ENCODE measurements at places on chromosomes 11 and 22.
A peak's percentile ranks its signal among the peaks of the same experiment; 100 is the strongest.

- no peak for DNase-seq
These were observed 315.7 kb downstream of the INSC start for GRCh38 chr11:15430381-15430780.

DNA sequence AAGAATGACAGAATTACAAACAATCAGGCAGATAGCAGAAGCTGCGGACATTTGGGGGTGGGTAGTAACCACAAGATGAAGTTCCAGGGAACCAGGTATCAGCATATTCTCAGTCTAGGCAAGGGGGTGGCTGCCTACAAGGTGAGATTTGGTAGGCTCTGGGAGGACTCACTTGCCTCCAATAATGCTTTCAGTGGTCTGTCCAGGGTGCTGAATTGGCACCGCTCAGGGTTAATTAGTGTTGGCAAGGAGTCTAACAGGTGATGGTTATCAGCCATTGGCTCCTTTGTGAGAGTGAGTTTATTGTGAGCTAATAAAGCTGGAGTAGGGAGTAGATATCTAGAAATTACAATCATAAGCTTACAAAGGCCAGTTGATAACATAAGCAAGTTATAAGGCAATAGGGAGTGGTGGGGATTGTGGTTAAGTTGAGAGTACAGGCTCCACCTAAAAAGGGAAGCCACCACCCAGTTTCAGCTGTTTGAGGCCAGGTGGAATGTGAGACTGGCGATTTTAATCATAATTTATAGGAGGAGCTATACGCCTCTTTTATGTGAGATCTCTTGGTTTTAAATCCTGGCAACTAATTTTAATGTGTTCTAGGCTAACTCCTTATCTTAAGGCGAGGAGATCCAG lies 320.5 kb downstream of the MIAT start:
- no peak for DNase-seq

GRCh38 chr22:17767233-17768065 lies 6.8 kb downstream of the BID start:
- DNase-seq: peak; percentile 46

GRCh38 chr11:122046846-122047245 lies 69.2 kb downstream of the BLID start:
- no peak for DNase-seq

- no peak for DNase-seq
These were observed 4.3 kb upstream of the DGCR6L start for GRCh38 chr22:20324139-20324516.

GRCh38 chr22:36369922-36370791 lies 17.6 kb downstream of the MYH9 start:
- no peak for DNase-seq

DNA sequence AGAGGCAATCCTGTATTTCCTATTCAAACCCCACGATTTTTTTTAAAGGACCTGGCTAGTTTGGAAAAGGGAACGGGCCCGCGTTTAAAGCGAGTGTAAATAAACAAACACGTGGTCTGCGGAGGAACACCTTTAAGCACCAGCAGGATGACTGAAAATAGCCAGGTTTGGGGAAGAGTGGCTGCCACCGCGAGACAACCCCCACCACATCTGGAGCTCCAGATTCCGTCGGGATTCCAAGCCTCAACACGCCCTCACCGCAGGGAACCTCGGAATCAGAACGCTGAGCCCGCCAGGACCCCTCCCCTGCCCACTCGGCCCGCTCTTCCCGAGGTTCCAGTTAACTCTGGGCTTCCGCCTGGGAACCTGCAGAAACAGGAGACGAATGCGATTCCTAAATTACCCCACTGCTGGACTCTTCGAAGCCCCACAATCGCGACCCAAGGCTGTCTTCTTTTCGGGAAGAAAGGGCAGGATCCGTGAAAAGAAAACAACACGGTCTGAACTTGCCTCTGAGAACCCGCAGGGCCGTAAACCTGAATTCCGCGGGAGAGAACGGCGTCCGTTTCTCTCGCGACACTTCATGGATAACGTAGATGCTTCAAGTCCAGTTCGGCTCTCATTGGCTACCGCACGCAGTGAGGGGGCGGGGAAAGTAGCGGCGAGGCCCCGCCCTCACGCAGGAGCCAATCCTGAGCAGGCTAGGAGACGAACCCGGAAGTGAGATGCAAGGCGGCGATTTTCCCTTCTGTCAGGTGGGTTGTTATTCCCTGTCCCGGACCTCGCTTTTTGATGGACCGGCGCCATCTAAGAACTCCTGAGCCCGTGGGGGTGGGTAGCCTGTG lies at the start of the genes ANKRD49 and MRE11:
TSS of gene ANKRD49 (plus strand) at position 704 of the 845 bp plus-strand sequence. CDS start 2,710 bp downstream, outside the sequence.
TSS of gene MRE11 (minus strand) at position 564 of the 845 bp plus-strand sequence. CDS start 1,043 bp downstream, outside the sequence.
- peak; percentile 89 for DNase-seq

DNA sequence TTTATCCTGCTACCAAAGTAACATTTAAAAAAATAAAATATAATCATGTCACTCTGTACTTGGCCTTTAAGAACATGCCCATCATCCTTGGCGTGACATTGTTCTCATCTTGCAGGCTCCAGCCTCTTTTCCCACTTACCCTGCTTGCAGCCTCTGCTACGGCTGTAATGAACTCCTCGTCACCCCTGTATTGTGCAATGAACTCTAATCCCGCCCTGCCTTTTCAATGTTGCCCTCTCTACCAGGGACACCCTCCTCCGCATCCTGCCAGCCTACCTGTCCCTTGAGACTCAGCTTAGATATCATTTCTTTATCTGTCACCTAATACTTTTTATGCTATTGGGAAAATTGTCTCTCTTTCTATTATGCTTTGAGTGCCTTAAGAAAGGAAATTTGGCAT lies 12.6 kb upstream of the MMP20 start:
- no peak for DNase-seq

- DNase-seq: no peak
These were observed 1044.7 kb downstream of the BRD1 start for GRCh38 chr22:48782811-48783511.

GRCh38 chr11:57482782-57483561 lies 22.6 kb downstream of the RTN4RL2 start:
- peak; percentile 75 for DNase-seq

GRCh38 chr11:74417860-74418508 lies 19.8 kb upstream of the PGM2L1 start:
- no peak for DNase-seq

GRCh38 chr22:34866495-34867131 lies 199.3 kb upstream of the ISX start:
- no peak for DNase-seq

- no peak for DNase-seq
These were observed 18.6 kb downstream of the LSP1 start for GRCh38 chr11:1871531-1871930.

GRCh38 chr11:17915500-17916143 lies 97.2 kb downstream of the SERGEF start:
- DNase-seq: no peak

DNA sequence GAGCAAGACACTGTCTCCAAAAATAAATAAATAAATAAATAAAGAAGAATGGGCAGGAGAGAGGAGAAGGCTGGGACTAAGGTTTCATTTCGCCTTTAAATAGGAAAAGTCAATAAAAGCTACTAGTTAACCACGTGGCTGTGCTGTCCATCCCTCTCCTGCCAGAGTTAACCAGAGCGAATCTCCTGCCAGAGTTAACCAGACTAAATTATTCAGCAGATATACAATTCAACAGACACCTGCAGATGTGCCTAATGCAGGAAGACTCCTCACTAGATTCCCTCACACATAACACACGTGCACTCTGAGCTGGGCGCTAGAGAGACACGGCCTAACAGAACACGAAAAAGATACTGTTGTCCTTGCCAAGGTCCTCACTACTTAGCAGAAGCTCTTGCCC lies 156.1 kb downstream of the IGLL1 start:
- no peak for DNase-seq

DNA sequence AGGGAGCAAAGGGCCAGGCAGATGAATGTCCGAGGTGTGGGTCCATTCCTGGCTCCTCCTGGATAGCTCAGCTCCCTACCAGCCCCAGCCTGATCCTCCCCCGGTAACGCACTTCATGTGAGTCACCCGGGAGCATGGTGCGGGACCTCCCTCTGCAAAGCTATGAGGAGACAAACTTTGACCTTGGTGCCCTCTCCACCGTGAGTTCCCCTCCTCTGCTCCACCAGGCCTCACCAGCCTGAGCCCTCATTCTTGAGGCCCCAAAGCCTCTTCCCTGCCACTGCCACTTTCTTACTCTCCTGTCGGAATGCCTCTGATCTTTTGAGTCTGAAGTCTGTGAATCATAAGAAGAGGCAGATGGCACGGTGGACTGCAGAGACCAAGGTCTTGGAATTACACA lies 37.4 kb upstream of the CD82 start:
- no peak for DNase-seq

DNA sequence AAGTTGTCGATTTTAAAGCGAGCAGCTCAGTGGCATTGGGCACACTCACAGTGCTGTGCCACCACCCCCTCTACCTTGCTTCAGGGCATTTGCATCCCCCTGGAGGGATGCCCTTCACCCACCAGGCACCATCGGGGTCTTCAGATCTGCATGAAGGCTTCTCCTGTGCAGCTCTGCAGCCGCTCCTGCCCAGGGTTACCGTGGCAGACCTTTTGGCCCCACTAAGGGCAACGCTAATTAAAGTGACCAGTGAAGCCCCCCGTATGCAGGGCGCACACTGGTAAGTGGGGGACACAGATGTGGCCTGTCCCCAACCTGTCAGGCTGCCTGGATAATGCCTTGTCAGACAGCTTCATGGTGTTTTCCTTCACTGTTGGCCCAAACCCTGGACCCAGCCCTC lies 1117.7 kb downstream of the BRD1 start:
- DNase-seq: no peak

GRCh38 chr22:32660292-32660691 lies 141.2 kb upstream of the TIMP3 start:
- peak; percentile 24 for DNase-seq

DNA sequence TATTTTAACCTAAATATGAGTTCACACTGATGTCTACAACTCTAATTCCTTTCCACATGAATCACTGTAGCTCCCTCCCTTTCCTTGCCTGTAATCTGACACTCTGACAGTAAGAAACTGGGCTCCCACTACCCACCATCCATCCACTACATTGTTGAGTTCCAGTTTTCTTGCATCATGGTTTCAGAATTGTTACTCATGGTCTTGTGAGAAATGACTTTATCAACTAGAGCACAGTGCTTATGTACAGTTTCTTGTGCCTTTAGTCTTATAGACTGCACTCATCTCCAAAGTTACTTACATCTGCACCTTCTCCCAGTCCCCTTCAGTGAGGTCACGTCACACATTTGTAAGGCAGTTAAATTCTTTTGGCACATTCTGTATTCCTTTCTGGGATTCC lies 78.6 kb downstream of the RTL6 start:
- no peak for DNase-seq

DNA sequence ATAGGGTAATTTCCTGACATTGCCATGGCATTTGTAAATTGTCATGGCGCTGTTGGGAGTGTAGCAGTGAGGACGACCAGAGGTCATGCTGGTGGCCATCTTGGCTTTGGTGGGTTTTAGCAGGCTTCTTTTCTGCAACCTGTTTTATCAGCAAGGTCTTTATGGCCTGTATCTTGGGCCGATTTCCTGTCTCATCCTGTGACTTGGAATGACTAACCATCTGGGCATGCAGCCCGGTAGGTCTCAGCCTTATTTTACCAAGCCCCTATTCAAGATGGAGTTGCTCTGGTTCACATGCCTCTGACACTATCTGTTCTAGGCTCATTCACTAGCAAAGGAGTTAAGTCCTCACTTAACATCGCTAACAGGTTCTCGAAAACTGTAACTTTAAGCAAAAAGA lies 1374.2 kb downstream of the FAM181B start:
- no peak for DNase-seq

GRCh38 chr22:19802001-19802893 lies 41.7 kb downstream of the TBX1 start:
- no peak for DNase-seq

DNA sequence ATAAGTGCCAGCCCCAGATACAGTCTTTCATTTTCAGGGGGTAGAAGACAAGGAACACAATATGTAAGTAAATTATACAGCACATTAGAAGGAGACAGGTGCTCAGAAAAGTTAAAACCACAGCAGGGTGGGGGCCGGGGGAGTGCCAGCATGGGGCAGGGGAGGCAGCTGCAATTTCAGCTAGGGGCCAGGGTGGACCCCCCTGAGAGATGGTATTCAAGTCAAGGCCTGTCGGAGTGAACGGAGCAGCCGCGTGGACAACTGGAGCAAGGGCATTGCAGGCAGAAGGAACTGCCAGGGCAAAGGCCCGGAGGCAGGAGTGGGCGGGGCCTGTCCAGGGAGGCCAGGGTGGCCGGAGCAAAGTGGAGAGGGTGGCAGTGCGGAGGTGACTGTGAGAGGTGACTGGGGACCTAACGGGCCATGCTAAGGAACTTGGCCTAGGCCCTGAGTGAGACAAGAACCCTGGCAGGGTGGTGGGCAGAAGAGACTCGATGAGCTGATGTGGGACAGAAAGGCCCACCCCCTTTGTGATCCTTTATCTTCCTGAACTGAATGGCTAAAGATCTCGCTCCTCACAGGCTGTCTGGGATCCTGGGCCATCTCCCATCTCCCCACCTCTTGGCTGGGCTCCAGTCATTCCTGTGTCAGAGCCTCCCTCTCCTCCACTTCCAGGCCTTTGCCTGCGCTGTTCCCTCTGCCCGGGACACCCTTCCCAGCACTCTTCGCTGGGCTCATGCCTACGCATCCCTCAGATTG lies 22.4 kb upstream of the FLRT1 start:
- DNase-seq: no peak

DNA sequence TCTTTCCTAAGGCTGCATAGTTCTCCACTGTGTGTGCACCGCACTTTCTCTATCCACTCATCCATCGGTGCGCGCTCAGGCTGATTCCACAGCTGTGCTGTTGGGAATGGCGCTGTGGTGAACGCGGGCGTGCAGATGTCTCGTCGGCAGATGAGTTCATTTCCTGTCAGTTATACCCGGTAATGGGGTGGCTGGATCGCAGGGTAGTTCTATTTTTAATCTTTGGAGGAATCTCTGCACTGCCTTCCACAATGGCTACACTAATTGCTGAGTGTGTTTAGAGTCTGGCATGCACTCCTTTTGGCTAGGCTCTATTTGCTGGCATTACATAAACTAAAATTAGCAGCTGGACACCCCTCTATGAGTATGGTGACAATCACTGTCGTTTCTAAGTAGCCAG lies 27.9 kb upstream of the KRTAP5-7 start:
- no peak for DNase-seq

GRCh38 chr11:128544471-128545051 lies 42.8 kb downstream of the ETS1 start:
- no peak for DNase-seq

- DNase-seq: peak; percentile 76
These were observed 42.2 kb upstream of the INCENP start for GRCh38 chr11:62081378-62082291.

DNA sequence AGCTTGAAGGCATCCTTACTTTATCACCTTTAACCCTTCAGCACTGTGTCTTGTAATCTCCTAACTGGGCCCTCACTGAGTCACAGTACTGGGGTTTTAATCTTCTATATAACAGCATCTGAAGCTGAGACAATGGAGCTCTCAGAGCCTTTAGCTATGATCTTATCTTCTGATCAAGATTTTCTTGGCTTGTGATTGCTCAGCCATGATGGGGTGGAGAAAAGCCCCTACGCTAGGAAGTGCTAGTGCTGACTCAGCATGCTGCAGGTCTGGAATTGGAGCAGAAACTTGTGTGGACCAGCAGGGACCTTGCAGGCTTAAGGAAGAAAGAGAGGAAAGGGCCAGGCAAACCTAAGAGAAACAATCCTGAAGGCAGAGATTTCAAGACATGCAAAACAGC lies 71.7 kb upstream of the EED start:
- DNase-seq: no peak

GRCh38 chr11:7528514-7529049 lies 14.8 kb downstream of the PPFIBP2 start:
- DNase-seq: no peak

GRCh38 chr11:7892059-7892699 lies 38.9 kb downstream of the OR10A6 start:
- no peak for DNase-seq

GRCh38 chr11:36471577-36471976 lies 38.5 kb downstream of the TRAF6 start:
- no peak for DNase-seq
